ENCODE measurements at places on chromosomes 2 and 18.

GRCh38 chr2:28395334-28396061 lies 2.8 kb downstream of the FOSL2 start:
- no peak for DNase-seq

GRCh38 chr2:62474176-62474575 lies 31.8 kb downstream of the TMEM17 start:
- no peak for DNase-seq

GRCh38 chr2:111954602-111955332 lies 56.4 kb downstream of the MERTK start:
- DNase-seq, result no peak

- no peak for DNase-seq
Measured at GRCh38 chr2:110864176-110864575, 131.8 kb downstream of the ACOXL start.

DNA sequence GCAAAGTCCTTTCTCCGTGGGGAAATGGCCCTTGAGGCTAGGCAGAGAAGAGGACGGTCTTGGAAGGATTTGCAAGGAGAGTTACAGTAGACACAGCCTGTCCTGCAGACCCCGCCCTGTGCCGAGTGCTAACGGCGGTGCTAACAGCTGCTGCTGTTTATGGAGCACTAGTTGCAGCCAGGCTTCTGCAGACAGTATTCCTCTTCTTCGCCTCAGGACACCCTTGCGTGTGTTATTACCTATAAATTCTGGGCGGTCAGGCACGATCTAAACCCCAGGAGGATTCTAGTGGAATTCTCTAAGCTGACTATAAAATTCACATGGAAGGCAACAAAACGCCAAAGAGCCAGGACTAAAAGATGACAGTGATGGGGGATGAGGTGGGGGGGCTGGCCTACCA lies 139.8 kb downstream of the GLI2 start:
- no peak for DNase-seq

DNA sequence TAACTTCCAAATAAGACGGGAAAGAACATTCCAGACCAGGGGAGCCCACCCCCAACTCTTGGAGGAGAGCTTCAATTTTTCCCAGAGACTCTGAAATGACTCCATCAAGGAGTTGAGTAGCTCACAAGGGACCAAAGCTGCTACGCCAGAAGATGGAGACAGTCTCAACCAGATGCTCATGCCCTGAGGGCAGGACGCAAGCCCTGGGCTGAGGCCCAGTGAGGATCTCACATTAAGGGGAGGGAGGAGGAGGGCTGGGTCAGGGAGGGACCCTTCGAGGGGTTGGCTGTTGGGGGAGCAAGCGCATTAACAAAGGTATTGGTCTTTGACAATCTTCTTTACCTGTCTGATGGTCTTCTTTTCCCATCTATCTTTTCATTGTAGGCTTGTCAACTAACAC lies 141.3 kb upstream of the SLC1A4 start:
- no peak for DNase-seq

Measured in NCI-H1417 treated with DMSO at 0.1 percent for 48 hours (cell line).